ENCODE measurements at places on chromosomes 7 and 10.

DNA sequence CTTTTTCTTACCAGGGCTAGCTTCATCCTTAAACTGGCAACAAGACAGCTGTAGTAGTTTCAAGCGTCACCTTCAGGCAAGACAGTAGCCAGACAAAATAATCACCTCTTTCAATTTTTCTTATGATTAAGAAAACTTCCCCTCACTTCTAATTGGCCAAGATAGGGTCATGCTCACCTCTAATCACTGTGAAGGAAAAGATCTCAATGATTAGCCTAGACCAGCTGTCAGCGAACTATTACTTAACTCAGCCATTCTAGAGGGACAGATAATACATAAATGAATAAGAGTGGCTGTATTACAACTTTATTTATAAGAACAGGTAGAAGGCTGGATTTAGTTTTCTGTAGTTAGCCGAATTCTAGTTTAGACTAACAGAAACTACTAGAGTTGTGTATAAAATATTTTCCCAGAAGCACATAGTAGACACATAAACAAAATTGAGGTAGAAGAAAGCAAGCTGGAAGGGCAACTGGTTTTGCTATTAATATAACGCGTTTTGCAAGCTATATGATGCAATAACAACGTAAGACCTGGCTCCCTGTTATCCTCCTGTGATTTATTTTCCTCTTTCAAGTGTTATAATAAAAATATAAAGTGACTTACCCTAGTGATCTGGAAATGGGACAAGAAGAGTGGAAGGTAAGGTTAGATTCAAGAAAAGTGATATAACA, 64.3 kb downstream of the ELAPOR2 start:
- DNase-seq: no peak

DNA sequence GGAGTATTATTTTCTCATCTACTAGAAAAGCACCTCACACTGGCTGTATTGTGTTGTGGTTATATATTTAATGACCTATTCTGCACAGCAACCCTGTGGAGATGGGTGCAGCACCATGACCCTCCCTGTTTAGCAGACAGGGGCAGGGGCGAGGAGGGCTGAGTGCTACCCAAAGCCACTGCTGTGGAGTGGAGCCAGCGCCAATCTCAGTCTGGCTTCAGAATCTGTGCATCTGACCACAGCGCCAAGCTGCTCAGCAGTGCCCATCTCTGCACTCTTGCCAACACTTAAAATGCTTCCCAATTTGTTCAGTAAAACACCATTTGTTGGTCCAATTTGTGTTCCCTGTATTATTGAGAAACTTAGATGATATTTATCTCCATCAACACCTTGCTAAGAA, 239.1 kb downstream of the ZMYND11 start:
- DNase-seq: no peak

DNA sequence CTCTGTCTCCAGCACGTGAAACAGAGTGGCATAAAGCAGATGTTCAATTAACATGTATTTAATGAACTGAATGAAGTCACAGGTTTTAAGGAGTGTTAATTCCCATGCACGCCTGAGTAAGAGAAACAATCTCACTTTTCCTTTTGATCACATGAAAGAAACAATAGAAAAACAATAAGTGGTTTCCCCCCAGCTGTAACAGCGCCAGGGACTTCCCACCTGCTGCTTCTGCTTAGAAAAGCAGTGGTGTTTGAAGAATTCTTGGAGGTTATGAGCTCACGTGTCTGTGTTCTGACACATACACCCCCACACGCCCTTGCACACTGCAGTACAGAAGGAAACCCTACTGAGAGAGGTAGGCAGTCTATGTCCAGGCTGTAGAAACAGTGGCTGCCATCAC, 51.3 kb upstream of the FRMD4A start:
- DNase-seq: no peak

DNA sequence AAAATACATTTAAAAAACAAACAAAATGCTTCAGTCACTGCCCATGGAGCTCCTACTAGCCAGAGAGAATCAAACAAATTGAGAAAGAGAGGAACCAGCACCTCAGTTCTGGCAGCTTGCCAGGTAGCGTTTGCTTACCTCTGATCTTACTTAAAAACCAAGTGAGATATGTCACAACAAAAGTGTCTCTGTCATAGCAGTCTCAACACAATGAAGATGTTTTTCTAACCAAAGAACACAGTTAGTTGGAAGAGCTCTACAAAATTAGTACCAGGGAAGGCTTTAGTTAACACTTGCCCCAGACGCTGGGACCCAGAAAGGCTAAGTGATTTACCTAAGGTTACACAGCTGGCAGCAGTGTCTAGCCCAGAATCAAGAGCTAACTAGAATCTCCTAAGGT, 3.4 kb downstream of the DOCK4 start:
- DNase-seq: peak; percentile 41

DNA sequence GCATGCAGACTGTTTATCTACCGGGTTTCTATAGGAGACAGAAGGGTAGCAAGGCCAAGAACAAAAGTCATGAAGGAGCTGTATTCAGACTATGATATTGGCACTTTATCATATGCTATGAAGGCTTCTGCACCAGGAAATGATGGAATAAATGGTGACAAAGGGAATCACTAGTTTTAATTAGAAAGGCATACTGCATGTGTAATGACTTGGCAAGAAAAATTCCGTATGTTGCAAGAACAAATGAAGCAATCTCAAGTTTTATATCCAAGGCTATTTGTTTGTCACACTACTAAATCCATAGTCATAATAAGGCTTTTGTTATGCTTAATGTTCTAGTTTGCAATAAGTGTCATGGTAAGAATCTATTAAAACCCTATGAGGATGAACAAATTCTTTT, 230.9 kb downstream of the ZEB1 start:
- DNase-seq: no peak

DNA sequence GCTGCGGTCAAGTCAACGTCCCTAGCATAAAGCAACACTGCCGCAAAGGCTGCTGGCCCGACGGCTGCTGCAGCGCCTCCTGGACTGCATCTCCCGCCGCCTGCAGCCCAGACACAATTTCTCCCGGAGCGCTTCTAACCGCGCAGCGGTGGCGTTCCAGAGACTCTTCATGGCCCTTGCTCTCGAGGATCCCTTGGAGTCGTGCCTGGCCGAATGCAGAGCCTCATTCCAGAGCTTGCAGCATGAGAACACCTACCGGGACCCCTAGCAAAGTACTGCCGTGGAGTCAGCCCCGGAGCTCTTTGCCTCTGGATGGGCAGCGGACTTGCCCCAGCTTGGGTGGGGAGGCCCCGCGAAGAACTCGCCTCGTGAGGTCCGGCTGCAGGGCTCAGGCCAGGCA, 79.7 kb upstream of the ZNF32 start:
- no peak for DNase-seq

GRCh38 chr10:102422545-102423129, 2.0 kb downstream of the FBXL15 start:
- peak; percentile 82 for DNase-seq

GRCh38 chr10:125016611-125017202, 74.8 kb downstream of the ZRANB1 start:
- peak; percentile 56 for DNase-seq

DNA sequence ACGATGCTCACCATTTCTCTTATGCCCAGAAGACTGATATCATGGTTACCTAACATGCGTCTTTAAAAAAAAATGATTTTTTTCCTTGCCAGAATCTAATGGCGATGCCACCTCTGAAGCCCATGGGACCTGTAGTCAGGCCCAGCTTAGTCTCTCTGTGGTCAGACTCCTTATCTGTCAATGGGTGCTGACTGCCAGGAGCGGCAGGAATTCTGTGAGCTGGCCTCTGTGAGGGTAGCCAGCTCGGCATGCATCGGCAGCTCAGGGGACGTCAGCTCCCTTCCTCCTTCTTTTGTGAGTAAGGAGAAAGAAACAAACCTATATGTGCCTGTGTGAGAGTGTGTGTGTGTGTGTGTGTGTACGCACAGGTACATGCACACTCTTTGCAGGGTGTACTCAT, 49.9 kb upstream of the ZRANB1 start:
- DNase-seq: no peak

- no peak for DNase-seq
Measured at GRCh38 chr7:99734987-99735386, at the start of gene CYP3A7. TSS of gene CYP3A7 (minus strand) at chr7:99735196. CDS start at chr7:99735093, 103 bp downstream.

DNA sequence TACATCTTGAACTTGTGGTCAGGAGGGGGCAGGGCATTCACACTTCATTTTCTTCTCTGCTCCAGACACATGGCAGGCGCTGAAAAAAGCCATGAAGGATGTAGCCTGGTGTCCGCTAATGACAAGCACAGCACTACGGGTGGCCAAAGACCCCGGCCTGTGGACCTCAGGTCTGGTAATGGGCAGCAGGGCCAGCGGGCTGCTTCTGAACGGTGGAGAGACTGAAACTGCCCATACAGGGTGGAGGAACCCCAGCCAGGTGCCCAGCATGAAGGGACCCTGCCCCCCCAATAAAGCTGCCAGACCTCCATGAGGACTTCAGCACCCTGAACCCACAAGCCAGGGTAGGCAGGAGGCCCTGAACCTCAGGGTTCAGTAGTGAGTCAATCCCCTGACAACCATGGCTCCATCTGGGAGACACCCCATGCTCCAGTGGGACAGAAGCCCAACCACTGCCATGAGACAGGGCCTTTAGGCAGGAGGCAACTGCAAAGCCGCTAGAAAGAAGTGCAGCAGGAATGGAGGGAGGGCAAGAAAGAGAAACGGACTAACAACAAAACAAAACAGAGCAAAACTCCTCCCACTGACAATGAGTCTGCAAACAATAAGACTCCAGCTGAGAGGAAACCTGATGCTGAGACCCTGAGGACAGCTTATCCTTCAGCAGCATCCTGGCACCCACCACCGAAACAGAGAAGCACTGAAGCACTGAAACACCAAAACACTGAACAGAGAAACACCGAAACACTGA, 140.2 kb upstream of the PPP2R2D start:
- no peak for DNase-seq

DNA sequence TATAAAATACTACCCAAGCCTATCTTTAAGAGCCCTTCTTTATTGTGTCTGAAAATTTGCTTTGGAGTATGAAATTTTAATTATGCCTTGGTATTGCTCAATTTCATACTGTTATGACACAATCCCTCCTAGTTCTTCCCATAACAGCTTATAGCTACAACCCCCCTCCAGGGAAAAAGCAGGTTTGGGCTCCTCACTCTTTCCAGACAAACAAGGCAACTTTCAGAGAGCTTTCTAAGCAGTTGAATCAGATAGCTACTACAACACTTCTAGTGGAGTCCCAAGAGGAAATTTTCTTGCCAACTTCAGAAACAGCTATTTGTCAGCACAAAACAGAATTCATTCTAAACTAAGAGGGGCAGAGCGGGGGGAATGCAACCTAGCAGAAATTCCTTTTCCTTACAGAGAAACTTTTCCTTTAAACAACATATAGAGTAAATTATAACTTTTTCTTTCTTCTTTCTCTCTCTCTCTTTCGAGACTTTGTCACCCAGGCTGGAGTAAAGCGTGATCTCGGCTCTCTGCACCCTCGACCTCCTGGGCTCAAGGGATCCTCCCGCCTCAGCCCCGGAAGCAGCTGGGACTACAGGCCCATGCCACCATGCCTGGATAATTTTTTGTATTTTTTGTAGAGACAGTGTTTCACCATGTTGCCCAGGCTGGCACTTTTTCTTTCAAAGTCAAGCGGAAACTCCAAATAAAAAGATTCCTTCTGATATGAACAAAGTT, 26.0 kb upstream of the JMJD1C start:
- DNase-seq: no peak

GRCh38 chr7:50069613-50070012, 23.4 kb downstream of the ZPBP start:
- DNase-seq: peak; percentile 35

DNA sequence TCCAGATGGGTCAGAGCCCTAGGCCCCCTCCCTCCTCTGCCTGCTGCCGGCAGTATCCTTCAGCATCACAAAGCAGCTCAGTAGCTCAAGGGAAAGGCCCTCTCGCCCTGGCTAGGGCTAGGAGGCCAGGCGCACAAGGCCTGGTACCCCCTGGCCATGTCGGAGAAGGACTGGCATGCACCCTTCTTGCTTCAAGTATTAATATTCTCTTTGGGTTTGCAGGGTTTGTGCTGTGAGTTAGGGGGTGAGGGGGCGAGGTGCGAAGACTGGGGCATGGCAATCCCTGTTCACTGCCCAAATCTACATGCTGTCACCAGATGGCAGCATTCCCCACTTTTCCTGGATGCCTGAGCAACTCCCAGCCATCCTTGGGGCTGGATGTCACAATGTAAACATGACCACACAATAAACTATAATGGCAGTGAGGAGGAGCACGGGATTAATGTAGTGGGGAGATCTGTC, 105.2 kb downstream of the NEURL1 start:
- peak; percentile 89 for DNase-seq

- no peak for DNase-seq
Measured at GRCh38 chr7:143227806-143228205, 6.0 kb downstream of the TAS2R40 start.

- no peak for DNase-seq
Measured at GRCh38 chr7:25180946-25181345, 47.3 kb downstream of the NPVF start.

- DNase-seq: peak; percentile 93
Measured at GRCh38 chr10:69408318-69409175, 8.2 kb downstream of the TACR2 start.

- no peak for DNase-seq
Measured at GRCh38 chr7:3011211-3011852, 32.3 kb downstream of the CARD11 start.

DNA sequence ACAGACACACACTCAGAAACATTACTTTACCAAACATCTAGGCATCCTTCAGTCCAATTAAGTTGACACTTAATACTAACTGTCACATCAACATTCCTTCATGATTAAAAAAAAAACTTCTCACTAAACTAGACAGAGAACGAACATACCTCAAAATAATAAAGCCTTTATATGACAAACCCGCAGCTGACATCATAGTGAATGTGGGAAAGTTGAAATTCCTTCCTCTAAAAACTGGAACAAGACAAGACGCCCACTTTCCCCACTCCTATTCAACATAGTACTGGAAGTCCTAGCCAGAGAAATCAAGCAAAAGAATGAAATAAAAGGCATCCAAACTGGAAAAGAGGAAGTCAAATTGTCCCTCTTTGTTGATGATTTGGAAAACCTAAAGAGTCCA, 96.9 kb upstream of the PPP1R9A start:
- no peak for DNase-seq

DNA sequence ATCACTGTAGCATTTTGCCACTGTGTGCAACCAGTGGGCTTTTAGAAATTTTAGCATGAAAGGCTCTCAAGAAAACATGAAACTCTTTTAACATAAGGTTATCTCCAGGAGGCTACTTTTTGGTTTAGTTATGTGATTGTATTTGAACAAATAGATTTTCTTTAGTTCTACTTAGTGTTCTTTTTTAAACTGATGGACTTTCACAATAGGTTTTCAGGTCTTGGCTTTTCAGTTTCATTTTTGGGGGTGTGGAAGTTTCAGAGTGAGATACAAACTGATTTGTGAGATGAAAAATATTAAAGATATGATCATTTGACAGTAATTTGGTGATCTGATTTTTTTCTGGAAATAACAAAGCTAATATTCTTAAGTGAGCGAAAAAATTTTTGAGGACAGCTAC, 344.1 kb downstream of the PHF14 start:
- no peak for DNase-seq

GRCh38 chr7:101733713-101734475, 83.5 kb upstream of the CUX1 start:
- no peak for DNase-seq

DNA sequence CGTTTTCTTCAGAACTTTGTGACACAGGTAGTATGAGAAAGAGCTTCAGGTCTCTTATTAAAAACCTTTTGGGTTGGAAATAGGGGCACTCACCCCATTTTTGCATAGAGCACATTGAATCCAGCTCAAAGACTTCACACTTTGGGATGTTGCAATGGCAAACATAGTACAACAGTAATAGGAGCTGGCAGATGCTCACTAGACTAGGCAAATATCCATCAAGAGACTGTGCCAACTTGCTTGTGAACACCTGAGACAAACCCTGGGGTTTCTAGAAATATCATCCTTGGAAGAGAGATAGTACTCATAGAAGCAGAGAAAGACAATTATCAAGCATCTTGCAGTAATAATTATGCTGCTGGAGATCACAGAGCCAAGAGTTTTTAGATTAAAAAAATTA, 280.0 kb downstream of the CACNA2D1 start:
- DNase-seq: no peak
